Activated CD4-positive, alpha-beta T cell treated with anti-CD3 and anti-CD28 coated beads for 4 hours (primary cell): ENCODE measurements at places on chromosomes 1 and 21.

GRCh38 chr1:48495166-48495565 lies 23.2 kb upstream of the SPATA6 start:
- DNase-seq, result no peak

DNA sequence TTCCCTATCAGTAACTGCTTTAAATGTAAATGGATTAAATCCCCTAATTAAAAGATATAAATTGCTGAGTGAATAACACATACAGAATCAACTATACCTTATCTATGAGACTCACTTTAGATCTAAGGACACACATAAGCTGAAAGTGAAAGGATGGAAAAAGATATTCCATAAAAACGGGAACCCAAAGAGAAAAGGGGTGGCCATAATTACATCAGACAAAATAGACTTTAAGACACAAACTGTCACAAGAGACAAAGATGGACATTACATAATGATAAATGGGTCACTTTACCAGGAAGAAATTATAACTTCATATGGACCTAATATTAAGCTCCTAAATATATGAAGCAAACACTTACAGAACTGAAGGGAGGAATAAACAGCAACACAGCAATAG lies 59.2 kb downstream of the SLC25A24 start:
- DNase-seq, result no peak

DNA sequence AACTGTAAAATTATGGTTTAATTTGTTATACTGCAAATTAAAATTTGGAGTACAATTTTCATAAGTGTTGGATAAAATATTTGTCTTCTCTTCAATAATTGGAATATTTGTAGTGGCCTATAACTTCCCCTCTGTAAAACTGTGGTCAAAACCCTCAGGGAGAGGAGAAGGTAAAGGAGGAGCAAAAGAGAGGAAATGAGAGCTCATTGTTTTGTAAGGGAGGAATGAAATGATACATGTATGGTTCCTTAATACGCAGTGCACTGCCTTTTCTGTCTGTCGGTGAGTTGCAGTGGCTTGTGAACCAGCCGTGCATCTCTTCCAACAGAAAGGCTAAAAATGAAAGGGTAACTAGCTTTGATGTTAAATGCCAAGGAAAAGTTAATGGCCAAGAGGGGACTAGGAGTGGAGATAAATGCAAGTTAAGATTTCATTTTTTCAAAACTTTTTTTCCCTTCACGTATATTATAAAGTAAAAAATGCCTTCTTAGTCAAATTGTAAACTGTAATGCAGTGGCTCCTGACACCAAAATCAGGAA lies 26.4 kb downstream of the LRRC8D start:
- DNase-seq, result no peak

GRCh38 chr1:223487887-223488259 lies 94.7 kb downstream of the CCDC185 start:
- DNase-seq, result no peak

DNA sequence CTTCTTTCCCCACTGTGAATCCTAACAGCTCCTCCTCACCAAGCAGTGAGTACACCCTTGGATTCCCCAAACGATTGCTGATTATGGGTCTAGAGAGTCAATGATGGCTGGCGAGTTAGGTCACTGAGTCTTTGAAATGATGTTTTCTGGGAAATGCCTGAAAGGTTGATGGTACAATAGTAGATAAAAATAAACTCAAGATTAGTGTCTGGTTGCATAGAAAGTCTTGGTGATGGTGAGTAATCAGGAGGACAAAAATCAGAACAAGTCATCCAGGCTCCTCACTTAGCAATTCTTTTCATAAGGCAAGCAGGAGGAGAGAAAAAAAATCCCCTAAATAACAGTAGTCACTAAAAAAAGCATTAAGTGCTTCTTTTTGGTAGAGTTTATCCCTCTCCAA lies 22.6 kb downstream of the HLX start:
- DNase-seq, result no peak

GRCh38 chr21:40792691-40793456 lies 54.1 kb downstream of the DSCAM start:
- DNase-seq, result no peak

- no peak for DNase-seq
These were observed 1650.0 kb downstream of the AMY1C start for GRCh38 chr1:105399716-105400115.

- no peak for DNase-seq
These were observed 45.9 kb upstream of the NRDC start for GRCh38 chr1:51924455-51924854.

- no peak for DNase-seq
These were observed 37.3 kb downstream of the C1orf21 start for GRCh38 chr1:184424157-184424556.

GRCh38 chr1:200891774-200892157 lies 2.9 kb upstream of the INAVA start:
- no peak for DNase-seq

DNA sequence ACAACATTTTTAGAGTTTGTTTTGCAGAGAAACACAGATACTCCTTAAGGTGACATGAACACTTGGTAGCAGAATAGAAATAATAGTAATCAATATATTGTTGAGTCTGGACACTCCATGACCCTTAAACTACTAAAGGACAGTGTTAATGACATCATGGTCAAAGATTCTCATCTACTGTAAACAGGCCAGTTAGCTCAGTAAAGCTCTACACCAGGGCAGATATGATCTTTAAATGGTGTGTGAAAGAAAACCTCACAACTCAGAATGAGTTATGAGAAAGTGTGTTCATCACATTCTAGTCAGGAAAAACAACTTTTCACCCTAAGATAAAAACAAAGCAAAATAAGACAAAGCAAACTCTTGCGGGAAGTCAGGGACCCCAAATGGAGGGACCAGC lies 58.1 kb upstream of the ADAMTS5 start:
- no peak for DNase-seq

DNA sequence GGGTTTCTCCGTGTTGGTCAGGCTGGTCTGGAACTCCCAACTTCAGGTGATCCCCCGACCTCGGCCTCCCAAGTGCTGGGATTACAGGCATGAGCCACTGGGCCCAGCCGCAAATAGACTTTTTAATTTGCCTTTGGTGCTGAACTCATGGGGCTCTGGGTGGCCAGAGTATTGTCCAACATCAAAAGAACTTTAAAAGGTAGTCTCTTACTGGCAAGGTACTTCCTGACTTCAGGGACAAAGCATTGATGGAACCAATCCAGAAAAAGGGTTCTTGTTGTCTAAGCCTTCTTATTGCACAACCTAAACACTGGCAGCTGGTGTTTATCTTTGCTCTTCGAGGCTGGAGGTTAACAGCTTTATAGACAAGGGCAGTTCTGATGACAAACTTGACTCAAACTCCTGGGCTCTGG lies 3.8 kb upstream of the KTI12 start:
- DNase-seq, result no peak

DNA sequence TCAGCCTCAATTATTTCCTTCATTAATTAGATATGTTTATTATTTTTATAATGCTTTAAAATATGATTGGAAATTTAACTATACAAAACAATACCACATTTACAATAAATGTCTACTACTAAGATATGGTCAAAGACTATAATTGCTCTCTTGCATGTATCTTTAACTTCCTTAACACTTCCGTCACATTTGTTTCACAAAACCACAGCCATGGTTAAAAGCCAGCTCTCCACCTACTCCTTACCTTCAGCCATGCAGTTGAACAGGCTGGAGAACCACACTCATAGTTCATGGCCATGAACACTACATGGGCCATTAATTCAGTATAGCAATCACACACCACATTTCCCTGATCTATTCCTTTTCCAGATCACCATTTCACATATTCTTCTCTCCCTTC lies 72.2 kb downstream of the NME7 start:
- DNase-seq, result no peak

GRCh38 chr1:195576641-195577040 lies 1031.6 kb downstream of the KCNT2 start:
- no peak for DNase-seq

GRCh38 chr1:41588334-41588875 lies 103.9 kb upstream of the EDN2 start:
- no peak for DNase-seq

GRCh38 chr21:36029309-36029708 lies 31.0 kb downstream of the SETD4 start:
- DNase-seq, result no peak

- no peak for DNase-seq
These were observed 24.9 kb downstream of the ATP5PF start for GRCh38 chr21:25709684-25710265.

- no peak for DNase-seq
These were observed 5.9 kb downstream of the AGT start for GRCh38 chr1:230707732-230708630.

- no peak for DNase-seq
These were observed 30.7 kb downstream of the VASH2 start for GRCh38 chr1:212981025-212981495.

DNA sequence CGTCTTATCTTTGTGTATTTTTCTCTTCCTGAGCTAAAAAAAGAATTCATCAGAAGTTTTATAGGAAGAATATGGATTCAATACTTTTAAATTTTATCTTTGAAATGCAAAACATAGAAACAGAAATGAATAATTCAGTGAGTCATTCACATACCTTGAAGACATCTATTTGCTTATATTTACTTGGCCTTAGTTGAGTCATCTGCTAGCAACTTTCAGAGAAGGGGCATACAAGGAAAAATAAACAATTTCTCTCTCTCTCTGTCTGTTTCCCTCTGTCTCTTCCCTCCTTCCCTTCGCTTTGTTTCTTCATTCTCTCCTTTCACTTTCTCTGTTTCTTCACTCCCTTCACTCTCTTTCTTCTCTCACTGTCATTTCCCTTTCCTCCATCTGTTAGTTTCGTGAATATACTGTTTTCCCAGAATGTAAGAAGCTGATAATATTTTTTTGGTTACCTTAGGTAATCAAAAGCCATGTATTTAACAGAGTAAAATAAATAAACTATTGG lies 477.2 kb downstream of the BRINP3 start:
- no peak for DNase-seq

DNA sequence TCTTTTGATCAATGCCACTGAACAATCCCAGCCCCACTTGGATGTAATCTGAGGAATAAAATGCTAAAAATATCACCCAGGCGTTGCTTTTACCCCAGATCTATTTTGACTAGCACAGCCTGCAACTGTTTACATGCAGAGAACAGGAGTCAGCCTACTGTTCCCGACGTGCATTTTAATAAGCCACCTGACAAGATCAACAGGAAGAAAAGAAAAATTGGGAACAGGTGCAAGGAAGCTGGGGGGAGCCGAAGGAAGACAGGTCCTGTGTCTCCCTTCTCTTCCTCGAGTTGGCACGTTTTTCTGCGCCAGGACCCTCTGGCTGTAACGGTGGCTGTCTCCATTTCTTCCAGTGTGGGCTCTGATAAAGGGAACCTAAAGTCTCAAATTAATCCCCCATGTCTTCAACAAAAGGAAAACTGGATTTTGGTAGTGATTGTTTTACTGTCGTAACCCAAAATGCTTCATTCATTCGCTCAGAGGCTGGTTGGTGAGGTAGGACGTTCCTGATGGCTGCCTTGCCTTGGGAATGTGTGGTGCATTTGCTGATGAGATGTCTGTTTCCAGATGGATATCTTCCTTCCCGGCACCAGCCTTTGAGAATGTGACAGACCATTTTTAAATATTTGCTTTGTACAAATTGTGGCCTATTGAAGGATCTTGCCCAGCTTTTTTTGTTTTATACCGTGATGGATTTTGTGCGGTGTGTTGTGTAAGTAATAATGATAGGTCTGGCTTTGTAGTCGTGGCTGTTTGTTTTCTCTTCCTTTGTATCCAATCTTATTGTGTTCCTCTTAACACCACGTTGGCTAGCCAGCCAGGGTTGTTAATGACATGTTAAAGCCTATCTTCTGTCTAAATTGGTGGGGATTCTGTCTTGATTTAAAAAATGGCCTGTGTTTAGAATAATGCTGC lies 117.5 kb downstream of the C1orf21 start:
- no peak for DNase-seq

DNA sequence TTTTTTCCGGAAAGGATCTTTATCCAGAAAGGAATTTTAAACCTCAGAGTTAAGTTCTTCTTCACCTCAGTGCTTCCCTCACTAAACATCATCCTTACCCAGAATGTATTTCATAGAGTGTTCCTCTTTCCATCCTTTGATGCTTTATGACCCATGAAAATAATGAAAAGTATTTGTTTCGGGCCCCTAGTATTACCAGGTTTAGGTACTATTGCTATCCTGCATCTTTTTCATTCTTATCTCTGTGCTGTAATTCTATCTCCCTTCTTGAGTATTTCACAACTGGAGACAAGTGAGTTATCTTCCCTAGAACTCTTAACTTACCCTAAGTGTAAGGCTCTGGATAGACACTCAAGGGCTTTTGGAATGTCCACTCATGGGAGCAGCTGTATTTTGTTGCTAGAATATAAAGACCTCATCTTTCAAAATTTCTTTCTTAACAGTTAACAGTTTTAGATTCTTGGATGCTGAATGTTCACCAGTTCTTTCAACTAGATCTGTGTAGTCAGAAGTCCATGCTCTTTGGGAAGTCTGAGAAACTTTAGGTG lies 26.2 kb downstream of the UCK2 start:
- DNase-seq, result no peak

DNA sequence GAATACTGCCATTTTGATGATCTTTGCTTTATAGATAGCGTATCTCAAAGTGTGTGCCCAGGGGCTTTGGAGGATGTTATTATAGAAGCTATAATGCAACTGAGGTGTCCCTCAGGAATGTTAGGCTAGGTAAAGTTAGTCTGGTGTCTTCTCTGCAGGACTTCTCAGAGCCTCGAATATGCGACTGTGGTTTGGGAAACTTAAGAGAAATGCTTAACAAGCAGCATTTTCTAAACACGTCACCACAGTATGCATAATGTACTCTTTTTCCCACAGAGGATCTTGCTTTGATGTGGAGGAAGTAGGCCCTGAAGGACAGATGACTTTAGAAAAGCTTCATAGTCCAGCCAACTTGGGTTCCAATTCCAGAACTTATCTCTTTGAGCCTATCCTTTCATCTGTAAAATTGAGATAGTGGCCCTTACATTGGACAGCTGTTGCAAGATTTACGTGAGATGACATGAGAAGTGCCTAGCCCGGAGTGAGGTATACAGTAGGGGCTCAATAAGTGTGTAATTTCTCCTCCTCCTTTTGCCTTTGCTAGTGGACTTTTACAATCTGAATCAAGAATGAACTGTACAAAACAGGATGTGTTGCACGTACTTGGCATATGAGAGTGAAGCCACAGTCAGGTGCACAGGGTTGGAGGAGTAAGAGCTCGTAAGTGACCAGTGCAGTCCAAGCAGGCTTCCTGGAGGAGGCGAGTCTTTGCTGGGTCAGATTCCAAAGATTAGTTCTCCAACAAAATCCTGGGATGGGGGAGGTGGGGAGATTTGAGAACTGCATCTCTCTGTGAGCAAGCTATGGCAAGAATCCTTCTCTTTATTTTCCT lies 29.7 kb upstream of the TRABD2B start:
- DNase-seq, result no peak
